ENCODE measurements at places on chromosomes 6 and 20. TPM values are rescaled to one million over a fixed set of nuclear protein-coding genes. Genes with fewer than 3 reads are reported as not detected.

CEP85L gene
- total RNA-seq = 28.4 TPM

TMEM217 gene
- total RNA-seq = 6.6 TPM

DNA sequence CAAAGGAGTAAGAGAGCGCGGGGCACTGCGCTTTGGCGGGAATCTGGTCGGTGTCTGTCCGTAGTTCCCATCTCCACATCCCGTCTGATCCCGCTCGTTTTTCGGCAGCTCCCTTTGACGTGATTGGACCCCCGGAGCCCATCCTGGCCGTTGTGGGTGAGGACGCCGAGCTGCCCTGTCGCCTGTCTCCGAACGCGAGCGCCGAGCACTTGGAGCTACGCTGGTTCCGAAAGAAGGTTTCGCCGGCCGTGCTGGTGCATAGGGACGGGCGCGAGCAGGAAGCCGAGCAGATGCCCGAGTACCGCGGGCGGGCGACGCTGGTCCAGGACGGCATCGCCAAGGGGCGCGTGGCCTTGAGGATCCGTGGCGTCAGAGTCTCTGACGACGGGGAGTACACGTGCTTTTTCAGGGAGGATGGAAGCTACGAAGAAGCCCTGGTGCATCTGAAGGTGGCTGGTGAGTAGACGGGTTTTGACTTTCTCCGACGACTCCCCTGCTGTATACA is 1.4 kb downstream of the BTN1A1 start:
- DNase-seq = peak; percentile 51

DNA sequence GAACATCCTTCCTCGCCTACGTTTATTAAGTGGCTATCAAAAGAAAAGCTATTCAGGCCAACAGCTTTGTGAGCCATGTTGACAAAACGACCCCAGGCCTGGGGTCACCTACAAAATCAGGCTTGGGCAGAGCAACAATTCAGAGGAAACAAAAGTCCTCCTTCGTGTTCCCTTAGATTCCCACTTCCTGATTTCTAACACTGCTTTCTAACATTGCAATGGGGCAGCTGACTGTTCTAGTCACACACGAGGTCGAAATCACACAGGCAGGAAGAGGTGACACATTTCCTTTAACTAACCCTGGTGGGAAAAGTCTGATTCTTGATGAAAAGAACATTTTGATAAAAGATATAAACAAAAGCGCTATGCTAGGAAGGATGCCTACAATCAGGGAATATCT is 31.9 kb downstream of the WDR27 start:
- DNase-seq = no peak

DNA sequence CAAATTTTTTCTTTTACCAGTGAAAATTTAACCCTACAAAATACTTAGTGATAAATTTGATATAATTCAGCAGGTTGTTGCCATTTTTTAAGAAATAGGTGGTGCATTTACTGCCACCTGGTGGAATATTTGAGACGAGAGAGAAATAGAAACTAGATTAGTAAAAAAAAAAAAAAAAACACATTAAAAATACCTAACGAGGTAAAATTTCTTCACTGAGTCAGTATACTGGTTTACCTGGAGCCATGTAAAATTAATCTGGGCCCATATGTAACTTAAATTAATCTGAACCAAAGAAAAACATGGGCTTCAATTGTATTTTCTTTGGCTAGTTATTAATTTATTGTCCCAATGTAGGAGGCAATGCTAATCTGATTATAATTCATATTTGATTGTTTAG is 520.8 kb downstream of the EPM2A start:
- no peak for DNase-seq

DNA sequence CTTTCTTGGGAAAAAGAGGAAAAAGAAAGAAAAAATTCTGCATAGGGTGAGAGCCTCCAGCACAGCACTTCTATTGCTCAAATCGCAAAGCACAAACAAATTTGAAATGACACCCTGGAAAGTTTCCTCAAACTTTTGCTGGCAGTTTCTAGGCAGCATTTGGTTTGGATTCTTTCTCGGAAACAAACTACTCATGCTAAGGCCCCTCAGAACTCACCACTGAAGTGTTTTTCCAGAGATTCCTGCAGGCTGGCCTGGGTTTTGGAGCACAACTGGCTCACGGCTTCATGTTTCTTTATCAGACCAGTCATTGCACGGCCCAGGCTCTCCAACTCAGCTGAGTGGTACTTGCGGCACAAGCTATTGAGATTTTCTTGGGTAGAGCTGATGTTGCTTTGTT is 237.8 kb downstream of the SYNE1 start:
- no peak for DNase-seq

All from CD8-positive, alpha-beta memory T cell (primary cell).